Stimulated activated CD8-positive, alpha-beta memory T cell treated with anti-CD3 and anti-CD28 coated beads, Interleukin-7, amount 100 ng/mL, for 48 hours (primary cell): ENCODE measurements at places on chromosomes 3 and 15.

GRCh38 chr3:192863091-192863420 is 54.6 kb downstream of the MB21D2 start:
- no peak for DNase-seq

DNA sequence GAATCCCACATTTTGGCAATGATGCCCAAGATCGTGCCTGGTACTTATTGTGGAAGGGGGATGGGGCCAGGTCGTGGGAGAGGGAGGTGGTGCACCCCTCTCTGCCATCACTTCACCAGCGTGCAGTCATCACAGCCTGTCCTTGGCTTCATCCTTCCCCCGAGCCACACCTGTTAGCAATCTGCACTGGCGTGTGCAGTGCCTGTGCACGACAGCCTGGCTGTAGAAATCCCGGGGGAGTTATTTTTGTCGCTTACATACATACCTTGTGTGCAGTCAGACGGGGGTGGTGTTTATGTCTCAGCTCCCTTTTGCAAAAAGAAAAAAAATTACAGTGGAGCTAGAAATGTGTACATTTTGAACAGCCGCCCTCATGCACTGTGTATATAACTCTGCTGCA is 216.0 kb downstream of the TLE3 start:
- DNase-seq, result no peak

- DNase-seq, result no peak
These were observed 16.0 kb downstream of the ISLR2 start for GRCh38 chr15:74146277-74146800.

DNA sequence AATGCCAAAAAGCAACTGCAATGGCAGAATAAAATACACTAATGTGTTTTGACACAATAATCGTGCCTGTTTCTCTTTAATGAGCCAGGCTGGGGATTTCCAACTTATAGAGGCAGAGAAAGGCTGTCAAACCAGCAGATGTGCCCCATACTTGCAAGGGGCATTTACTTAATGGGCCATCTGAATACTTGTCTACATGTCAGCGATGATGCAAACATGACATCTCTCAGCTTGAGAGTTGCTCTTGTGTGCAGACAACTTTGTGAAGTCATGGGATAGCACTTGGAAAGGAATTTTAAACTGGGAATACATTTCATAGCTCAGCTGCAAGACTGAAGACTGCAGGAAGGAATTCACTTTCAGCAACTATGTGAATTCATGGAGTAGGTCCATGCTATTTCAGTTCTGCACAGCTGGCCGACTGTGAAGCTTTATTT is 127.4 kb upstream of the ADAMTS9 start:
- DNase-seq, result no peak

DNA sequence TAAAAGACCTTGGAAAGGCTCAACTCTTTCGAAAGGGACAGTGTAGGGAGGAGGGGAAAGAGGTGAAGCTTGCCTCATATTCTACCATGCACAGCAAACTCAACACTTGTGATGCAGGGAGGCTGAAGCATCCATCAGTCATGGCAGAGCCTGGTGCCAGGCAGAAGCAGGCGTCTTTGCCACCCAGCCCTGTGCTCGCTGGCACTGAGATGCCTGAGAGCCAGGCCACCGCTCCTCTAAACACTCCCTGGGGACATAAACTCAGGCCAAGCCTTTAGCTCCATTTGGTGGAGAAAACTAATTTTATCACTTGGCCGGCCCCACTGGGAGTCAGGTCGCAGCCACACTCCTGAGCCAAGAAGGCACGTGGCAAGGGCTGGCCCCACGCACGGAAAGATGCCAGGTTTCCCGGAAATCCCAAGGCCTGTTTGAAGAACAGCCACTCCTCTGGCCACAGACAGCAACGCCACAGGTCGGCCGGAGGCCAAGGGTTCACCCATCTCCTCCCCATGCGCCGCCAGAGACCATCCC is 30.7 kb downstream of the XXYLT1 start:
- no peak for DNase-seq

DNA sequence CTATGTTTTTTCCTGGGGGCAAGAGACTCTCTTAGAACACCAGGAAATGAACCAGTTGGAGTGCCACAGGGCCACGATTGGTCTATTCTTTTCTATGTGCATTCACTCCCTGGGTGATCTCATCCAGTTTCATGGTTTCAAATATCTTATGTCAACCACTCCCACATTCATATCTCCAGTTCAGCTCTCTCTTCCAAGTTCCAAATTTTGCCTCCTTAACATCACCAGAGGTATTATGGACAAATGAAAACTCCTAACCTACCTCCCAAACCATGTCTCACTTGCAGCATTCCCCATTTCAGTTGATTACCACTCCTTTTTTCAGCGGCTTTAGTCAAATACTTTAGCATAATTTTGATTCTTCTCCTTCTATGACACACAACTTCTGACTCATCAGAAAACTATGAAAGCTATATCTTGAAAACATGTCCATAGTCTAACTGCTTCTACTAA is 203.1 kb upstream of the SEMA6D start:
- DNase-seq, result no peak

DNA sequence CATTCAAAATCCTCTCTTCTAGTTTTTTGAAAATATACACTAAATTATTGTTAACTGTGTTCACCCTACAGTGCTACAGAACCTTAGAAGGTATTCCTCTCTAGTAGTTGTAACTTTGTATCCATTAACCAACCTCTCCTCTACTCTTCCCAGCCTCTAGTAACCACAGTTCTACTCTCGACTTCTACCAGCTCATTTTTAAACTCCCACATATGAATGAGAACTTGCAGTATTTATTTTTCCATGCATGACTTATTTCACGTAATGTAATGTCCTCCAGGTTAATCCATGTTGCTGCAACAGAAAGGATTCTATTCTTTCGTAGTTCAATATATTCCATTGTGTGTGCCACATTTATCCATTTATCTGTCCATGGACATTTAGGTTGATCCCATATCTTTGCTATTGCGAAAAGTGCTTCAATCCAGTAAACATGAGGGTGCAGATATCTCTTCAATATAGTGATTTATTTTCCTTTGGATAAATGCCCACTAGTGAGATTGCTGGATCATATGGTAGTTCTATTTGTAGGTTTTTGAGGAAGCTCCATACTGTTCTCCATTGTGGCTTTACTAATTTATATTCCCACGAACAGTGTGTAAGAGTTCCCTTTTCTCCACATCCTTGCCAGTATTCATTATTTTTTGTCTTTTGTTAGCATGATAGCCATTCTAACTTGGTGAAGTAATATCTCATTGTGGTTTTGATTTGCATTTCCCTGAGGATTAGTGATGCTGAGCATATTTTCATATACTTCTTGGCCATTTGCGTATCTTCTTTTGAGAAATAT is 113.7 kb upstream of the SMAD3 start:
- no peak for DNase-seq

DNA sequence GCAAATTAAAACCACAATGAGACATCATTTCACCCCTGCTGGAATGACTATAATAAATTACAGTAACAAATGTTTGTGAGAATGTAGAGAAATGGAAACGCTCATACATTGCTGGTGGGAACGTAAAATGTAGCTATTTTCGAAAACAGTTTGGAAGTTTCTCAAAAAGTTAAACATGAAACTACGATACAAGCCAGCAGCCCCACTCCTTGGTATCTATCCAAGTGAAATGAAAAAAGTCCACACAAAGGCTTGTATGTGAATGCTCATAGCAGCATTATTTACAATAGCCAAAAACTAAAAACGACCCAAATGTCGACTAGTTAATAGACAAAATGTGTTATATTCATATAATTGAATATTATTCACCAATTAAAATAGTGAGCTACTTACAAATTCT is 22.9 kb upstream of the CFAP20DC start:
- no peak for DNase-seq

DNA sequence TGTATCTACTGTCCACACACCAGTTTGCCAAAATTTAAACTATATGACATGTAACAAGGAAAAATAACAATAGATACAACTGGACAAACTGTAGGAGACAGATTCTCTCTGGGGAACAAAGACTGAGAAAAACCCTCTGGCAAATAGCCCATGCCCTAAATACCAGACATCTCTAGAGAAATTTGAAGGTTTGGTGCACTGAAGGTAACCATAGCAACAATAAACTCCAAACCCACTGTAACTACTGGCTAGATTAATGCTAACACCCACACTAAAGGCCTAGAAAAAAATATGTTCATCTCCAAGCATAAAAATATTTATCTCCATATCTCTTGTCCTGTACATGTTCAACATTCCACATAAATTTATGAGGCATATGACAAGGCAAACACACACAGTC is 267.1 kb downstream of the STXBP5L start:
- no peak for DNase-seq

GRCh38 chr3:73695841-73696240 is 71.1 kb upstream of the PDZRN3 start:
- DNase-seq, result no peak

- no peak for DNase-seq
These were observed 27.8 kb upstream of the AZI2 start for GRCh38 chr3:28376424-28376823.

DNA sequence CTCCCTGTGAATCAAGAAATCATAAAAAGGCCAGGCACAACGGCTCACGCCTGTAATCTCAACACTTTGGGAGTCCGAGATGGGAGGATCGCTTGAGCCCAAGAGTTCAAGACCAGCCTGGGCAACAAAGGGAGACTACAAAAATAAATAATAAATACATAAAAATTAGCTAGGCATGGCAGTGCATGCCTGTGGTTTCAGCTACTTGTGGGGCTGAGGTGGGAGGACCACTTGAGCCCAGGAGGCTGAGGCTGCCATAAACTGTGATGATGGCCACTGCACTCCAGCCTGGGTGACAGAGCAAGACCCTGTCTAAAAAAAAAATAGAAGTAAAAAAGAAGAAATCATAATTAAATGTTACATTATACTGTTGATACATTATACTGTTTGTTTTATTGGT is 28.0 kb upstream of the DCUN1D1 start:
- DNase-seq, result no peak

GRCh38 chr3:130515755-130516154 is 1.2 kb upstream of the COL6A6 start:
- no peak for DNase-seq

DNA sequence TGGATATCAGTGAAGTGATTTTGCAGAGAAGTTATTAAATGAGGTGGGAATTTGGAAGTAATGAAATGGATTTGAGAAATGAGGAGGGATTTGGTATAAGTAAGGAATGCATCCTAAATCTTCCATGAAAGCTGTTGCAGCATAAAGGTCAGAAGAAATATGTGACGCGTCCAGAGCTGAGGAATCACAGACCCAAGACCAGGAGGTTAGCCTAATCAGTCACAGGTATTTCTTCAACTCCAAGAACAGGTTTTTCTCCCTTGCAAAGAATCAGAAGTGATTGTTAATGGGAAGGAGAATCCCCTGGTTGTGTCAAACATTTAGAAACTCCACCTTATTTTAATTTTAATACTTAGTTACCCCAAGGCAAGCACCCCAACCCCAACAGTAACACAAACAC is 253.2 kb downstream of the MEX3B start:
- DNase-seq, result no peak

GRCh38 chr15:56307180-56307579 is 58.0 kb upstream of the TEX9 start:
- no peak for DNase-seq

DNA sequence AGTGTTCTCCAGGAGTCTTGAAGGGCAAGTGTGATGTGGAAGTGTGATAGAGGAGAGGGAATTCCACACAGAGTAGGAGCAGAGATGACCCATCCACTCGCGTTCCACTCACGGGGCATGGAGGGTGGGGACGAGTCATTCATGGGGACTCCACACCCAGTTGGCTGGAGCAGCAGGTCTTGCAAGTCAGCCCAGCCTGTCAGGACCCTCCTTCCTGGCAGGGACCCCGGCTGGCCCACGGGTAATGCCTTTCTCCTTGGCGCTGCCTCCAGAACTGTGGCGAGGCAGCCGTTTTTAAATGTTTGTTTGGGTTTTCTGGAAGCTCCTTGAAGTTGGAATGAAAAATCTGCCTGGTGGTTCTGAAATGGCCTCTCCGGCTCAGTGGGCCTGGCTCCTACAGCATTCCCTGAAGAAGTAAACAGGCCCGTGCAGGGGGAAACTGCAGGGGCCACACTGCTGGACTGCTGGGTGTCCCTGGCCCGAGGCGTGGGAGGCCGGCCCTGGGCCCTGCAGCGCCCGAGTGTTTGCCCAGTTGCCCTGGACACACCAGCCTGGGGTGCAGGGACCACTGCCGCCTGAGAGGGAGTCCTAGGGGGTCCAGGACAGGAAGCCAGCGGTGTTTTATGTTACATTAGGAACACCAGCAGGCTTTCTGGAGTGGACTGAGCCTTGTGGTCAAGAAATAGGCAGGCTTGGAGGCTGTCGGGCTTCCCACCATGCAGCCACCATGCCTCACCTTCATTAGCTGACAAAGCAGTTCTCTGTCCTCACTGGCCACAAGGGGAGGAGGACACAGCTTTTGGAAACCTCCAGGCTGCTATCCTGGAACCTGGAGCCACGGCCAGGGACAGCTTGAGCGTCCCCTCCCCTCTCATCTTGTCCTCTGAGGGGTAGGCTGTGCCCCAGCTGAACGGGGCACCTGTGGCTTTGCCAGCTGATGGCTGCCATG is 61.3 kb downstream of the CEMIP start:
- no peak for DNase-seq

- peak; percentile 42 for DNase-seq
These were observed 27.3 kb upstream of the FGD5 start for GRCh38 chr3:14791343-14791945.

- DNase-seq, result no peak
These were observed 12.4 kb upstream of the TTBK2 start for GRCh38 chr15:42932833-42933515.

DNA sequence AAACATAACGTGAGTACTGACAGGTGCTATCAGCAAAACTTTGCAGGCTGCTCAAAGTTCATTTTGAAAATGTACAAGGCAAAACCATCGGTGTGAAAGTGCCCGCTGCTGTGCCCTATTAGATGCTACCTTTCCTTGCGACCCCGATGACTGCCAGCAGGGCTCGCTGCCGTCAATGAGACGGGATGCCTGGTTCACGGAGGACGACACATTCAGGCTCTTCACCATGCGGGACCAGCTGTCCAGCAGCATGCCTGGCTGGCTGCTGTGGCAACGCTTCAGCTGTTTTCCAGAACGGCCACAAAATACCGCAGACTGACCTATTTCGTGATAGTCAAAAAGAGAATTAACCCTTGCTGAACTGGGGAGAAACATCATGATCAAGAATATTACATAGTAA is 92.7 kb upstream of the OCA2 start:
- DNase-seq, result no peak

DNA sequence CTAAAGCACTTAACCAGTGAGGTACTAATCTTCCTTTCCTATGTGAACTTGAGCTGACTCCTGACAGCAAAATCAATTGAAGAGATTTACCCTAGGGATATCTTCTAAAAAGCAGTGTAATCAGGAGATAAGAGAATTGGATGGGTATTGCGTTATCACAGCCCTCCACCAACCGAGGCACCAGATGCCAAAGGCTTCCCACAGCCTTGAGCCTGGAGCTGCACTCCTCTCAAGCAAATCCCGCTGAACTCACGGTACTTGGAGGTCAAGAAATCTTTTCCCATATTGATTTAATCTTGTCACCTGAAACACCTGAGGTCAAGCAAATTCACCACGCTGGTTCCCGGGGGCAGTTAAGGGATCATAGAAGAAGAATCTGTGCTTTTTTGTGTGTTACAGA is 346.8 kb downstream of the TBL1XR1 start:
- DNase-seq, result no peak

GRCh38 chr3:40660554-40660953 is 135.8 kb downstream of the ZNF621 start:
- no peak for DNase-seq
